ENCODE measurements at places on chromosomes 7 and 10.

- no peak for DNase-seq
These were observed 3.0 kb upstream of the LIPK start for GRCh38 chr10:88702848-88703597.

DNA sequence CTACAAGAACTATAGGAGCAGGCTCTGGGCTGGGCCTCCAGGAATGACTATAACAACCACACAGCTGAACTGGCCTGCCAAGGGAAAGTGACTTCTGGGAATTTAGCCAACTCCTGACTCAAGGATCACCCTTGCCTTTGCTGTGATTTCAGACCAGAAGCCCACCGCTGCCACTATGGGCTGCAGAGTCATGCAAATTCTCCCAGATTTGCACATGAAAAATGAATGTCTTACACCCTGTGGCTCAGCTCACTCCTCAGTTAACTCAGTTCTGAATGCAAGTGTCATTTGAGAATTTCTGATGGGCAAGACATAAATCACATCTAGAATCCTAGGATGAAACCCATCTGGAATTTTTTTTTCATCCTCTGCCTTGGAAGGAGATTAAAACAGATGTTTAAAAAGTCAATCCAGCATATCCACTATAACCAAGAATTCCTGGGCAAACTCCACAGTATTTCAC, 186.5 kb upstream of the BET1 start:
- DNase-seq = no peak

GRCh38 chr7:106535234-106535932, 125.6 kb downstream of the CCDC71L start:
- DNase-seq = no peak

- DNase-seq = peak; percentile 98
These were observed at the start of gene SHOC2 for GRCh38 chr10:110919349-110919931. TSS of gene SHOC2 (plus strand) at chr10:110919604. CDS start at chr10:110964359, 44,755 bp downstream.

DNA sequence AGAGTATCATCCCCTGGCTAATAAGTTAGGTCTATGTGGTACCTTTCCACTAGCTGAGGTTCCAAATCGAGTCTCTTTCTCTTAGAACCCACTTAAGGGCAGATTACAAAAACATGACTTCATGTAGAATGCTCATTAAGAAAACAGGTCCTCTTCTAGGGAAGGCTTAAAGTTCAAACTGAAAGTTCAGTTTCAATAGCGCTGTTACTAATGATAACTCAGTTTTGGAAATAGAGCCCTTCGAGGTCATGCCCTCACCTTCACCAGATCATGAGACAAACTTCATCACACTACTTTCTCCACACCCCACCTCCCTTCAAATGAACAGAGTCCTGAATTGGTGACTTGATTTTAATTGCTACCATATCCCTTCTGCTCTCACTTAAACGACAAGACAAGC, 26.2 kb downstream of the HGF start:
- no peak for DNase-seq

GRCh38 chr10:85008488-85009184, 680.2 kb downstream of the CCSER2 start:
- no peak for DNase-seq

GRCh38 chr7:102988631-102989560, 76.1 kb downstream of the LRRC17 start:
- no peak for DNase-seq

GRCh38 chr10:84306751-84307384, 21.5 kb upstream of the CCSER2 start:
- DNase-seq = no peak

DNA sequence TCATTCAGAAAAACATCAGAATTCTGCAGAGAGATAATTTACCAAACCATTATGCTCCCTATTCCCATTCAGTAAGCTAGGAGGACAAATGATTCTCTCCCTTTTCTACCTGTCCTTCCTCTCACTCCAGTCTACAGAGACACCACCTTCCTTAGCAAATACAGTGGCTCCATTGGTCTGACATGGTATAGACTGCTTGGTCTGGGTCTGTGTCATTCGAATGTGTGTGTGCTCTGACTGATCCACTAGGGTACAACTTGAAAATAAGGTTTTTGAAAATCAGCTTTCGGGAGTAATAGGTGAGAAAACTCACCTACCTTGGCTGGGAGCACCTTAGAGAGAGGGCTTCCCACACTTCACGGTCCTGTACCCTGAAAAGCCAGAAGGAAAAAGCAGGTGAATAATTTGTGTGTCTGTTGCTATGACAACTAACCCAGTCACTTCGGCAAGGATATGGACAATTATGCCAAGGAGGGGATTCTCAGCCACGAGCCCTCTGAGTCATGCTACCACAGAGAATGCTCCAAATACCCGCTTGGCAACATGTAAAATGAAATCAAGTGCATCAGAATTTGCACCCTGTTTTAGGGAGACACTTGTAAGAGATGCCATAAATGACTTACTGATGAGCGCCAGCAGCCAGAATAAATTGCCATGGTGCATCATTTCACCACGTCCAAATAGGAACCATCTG, 114.5 kb upstream of the PRKCQ start:
- no peak for DNase-seq

DNA sequence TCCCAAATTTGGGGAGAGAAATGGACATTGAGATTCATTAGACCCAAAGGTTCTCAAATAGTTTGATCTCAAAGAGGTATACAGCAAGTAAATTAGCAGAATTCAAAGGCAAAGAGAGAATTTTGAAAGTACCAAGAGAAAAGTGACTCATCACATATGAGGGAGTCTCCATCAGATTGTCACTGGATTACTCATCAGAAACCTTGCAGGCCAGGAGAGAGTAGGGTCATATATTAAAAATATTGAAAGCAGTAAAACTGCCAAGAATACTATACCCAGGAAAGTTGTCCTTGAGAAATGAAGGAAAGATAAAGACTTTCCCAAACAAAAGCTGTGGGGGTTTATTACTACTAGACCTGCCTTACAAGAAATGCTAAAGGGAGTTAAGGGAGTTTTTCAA, 140.6 kb downstream of the TMEM168 start:
- no peak for DNase-seq

DNA sequence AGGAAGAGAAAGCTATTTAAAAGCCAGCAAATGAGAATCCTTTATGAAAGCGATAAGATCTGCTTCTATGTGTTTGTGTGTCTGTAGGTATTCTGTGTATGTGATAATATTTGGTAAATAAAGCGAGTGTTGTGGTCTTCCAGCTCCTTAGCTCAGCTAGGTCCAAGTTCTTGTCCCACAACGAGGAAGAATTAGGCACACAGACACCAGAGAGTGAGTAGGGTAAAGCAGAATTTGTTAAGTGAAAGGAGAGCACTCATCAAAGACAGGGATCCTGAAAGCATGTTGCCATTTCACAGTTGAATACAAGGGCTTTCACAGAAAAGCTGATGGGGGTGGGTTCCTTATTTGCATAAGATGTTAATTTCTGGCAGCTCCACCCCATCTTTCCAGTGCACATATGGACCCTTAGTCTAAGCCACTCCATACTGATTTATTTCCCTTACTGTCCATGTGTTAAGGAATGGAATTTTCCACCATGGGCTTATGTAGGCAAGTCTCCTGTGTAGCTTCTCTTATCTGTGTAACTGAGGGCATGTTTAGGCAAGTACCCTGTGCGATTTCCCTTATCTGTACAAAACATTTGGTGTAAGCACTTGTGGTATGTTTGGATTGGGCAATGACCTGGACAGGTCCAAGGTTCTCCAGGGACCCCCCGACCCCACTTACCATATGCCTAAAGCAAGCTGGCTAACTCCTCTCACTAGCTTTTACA, 165.9 kb upstream of the VIPR2 start:
- no peak for DNase-seq

DNA sequence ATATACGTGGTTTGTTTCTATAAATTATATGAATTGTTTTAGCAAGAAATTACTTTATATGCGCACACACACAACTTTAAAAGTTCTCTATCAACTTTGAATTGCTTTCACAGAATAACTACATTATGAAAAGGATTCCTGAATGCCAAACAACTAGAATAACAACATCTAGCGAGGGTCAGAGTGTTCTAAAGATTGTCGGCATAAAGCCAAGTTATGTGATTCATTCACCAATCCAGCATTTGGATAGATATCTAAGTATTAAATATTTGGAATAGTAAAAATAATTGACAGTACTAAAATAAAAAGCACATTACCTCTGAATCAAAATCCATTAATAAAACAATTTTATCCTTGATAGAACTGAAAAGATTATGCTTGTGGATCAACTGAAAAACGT, 125.3 kb upstream of the AMPH start:
- no peak for DNase-seq

GRCh38 chr10:122525788-122526187, 34.8 kb upstream of the DMBT1 start:
- no peak for DNase-seq

DNA sequence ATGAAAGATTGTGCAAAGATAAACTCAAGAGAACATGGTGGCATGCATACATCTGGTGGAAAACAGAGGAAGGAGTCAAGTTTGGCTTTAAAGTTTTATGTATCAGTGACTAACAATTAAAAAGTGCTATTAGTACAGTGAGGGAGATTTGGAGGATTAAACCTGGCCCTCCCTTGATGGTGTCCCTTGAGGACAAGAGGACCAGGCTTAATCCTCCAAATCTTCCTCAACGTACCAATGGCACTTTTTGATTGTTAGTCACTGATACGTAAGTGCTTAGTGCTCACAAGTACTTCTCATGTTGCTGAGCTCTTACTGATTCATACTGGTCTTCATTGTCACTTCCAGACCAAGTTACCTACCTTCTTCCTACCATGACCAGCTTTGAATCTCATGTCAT, 47.2 kb upstream of the SEMA3E start:
- DNase-seq = no peak

DNA sequence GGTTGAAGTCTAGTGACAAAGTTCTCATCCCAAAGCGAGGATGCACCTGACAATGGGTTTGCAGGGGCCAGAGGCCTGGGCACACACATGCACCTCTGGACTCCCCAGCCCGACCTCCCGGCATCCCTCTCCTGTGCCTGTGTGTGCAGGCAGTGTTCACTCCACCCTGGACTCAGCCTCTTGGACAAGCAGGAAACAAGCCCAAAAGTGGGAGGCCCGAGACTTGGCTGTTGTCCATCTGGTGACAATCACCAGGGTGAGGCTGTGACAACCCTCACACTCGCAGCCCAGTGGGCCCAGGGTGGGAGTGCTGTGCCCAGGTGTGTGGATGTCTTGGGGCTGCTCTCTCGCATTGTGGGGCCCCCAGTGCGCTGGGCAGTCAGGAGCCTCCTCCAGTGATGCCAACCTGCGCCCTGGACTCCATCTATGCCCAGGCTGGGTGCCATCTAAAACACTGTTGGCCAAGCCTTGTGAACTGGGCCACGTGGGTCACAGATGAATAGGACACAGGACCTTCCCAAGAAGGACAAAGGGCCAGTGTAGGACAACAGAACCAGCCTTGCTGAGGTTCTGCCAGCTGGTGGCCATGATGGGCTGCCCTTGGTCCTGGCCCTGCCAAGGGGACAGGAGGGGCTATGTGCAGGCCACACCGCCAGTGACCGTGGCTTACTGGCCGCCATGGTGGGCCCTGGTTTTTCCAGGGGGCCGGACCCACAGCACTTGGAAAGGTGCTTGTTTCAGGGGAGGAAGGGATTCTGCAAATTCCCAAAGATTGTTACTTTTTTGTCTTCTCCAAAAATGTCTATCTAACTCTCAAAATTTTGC, 144.3 kb downstream of the TCERG1L start:
- DNase-seq = no peak

DNA sequence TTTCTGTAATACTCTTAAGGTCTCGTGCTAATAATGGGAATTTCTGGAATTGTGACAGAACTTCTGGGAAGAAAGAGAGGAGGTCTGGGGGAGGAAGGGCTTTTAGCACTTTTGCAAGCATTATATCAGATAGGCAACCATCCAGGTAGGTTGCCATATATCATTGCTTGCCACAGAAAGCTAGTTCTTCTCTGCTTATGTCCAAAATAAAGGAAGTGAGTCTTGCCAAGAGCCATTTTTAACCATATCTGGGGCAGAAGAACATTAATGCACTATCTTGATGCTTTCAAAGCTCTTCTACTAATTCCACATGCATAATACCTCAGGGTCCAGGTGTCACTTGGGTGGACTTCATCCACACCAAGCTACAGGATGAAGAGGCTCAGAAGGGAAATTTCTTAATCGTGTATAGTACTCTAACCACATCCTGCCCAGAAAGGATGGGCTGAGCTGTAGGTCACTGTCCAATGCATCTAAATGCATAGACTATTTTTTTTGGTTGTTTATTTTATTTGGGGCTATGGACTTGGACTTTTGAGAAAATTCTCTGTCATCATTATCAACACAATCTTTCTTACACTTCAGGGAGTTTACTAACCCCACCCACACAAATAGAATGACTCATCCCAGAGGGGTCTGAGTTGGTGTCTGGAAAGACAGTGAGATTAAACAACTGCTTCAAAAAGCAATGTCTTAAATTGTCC, 68.9 kb upstream of the ADO start:
- peak; percentile 19 for DNase-seq

GRCh38 chr10:101218351-101219138, 10.7 kb downstream of the LBX1 start:
- DNase-seq = no peak

GRCh38 chr7:150928541-150928940, 49.6 kb downstream of the KCNH2 start:
- DNase-seq = no peak

- DNase-seq = no peak
These were observed 293.5 kb upstream of the IMMP2L start for GRCh38 chr7:111855842-111856227.

DNA sequence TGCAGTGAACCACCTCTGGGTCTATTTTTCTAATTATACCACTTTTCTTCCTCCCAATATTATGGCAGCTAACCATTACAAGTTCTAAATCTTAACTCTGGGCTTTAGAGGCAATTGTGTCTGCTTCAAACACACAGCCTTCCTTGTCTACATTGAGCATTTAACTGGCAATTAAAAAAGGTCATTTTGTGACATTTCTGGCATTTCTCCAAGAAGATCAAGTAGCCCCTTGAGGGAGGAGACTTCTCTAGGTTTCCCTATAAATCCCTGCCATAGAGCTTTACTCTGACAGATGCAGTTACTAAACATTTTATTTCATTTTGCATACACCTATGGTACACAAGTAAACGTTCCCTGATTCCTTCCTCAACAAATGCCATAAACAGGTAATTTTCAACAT, 33.4 kb upstream of the FAM133B start:
- no peak for DNase-seq

GRCh38 chr7:31475368-31475767, 38.5 kb upstream of the ITPRID1 start:
- no peak for DNase-seq

DNA sequence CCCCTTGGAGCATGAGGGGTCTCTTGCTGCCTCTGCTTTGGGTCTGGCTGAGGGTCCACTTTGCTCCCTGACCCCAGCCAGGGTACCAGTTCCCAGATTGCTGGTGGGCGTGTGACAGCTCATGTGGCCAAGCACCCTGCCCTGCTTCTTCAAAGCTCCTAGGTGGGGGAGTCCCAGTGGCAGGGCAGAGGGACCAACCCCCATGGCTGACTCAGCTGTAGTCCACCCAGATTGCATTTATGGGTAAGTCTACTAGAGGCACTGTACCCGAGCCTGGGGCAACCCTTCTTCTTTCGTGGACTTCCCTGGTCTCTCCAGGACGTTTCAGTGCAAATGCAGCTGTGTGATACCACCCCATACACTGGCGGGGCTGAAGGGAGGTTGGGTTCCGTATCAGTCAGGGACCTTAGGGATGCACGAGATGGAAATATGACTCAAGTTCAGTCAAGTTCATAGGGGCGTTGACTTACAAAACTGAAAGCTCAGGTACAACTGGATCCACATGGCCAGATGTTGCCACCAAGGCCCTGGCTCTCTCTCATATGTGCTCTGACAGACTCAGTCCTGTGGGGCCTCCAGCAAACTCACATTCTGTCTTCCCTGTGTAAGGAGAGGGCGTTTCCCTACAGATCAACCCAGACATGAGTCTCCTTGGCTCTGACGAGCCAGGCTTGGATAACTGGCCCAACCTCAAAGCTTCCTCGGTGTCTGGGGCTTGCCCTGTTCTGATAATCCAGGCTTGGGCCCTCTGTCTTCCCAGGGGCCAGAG, 13.6 kb downstream of the PTPRE start:
- no peak for DNase-seq

Measured in naive B cell (primary cell).